Stimulated activated CD4-positive, alpha-beta T cell treated with anti-CD3 and anti-CD28 coated beads, Interleukin-15, amount 100 ng/mL, for 48 hours (primary cell): ENCODE measurements at places on chromosomes 5 and 9.

DNA sequence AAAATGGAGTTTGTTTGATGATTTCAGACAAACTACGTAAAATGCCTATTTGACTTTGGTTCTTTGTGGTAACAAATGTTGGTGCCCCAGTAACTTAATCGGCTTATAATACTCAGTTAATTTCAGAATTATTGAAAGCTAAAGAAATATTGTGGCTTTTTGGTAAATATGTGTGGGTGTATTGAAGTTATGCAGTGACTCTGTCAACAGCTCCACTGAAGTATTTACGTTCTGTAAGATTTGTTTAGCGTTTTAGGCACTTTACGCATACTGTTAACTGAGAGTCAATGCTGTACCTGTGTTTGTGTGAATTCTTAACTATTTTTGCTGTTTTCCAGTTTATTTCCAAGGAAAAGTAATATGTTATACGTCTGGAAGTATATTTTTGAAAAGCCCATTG, 2.2 kb downstream of the RAD23B start:
- DNase-seq, result no peak

- no peak for DNase-seq
These were observed 74.0 kb downstream of the CHSY3 start for GRCh38 chr5:129978270-129978669.

- DNase-seq, result no peak
These were observed 476.1 kb upstream of the MPDZ start for GRCh38 chr9:13755551-13755950.

DNA sequence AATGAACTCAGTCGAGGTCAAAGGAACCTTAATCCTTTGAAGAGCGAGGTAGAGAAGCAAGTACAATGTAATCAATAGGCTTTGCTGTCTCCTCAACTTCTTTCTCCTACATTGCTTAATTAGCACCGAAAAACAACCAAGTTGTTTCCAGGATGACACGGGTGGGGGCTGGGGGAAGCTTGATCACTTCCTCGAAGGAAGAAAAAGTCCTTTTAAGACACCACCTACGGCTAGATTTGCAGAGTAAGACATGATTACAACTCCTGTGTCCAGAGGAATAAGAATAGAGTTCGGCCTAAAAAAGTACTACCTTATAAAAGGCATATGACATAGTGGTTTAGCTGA, 811 bp upstream of the ARRDC3 start:
- DNase-seq, result no peak

- DNase-seq, result no peak
These were observed 18.7 kb upstream of the WNT8A start for GRCh38 chr5:138065102-138065501.

- no peak for DNase-seq
These were observed 54.6 kb downstream of the NLN start for GRCh38 chr5:65776441-65777141.
